Hepatocyte (in vitro differentiated cells): ENCODE measurements at places on chromosomes 6 and 20. TPM values are rescaled to one million over a fixed set of nuclear protein-coding genes. Genes with fewer than 3 reads are reported as not detected.

DNA sequence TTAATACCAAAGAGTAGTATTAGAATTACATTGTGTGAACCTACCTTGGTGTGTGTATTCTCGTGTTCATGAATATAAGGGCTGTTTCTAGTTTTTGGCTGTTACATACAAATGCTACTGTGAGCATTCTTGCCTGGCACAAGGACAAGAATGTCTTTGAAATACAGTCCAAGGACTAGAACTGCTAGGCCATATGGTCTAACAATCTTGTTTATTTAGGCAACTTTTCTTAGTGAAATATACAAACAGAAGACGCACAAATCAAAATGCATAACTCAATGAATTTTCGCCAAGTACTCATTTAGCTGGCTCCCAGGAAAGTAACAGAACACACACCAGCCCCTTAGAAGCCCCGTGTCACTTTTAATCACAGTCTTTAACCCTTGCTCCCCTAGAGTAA is 28.5 kb downstream of the KDM1B start:
- DNase-seq = no peak

GRCh38 chr6:49110916-49111315 is 352.1 kb downstream of the MMUT start:
- no peak for DNase-seq

DNA sequence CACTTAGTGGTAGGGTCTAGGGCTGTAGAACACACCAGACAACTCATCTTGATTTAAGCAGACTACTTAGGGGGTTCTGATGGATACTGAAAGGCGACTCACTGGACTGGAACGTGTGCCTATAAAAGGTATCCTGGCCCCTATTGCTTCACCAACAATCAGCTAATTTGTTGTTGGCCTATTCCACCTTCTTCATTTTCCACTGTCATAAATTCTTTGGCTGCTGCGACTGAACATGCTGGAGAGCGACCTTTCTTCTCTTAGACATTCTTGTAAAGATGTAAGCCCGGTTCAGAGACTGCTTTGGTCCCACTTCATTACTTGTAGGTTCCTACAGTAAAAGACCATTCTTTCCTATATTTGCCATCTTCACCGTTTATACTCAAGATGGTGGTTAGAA is 609.9 kb upstream of the CITED2 start:
- no peak for DNase-seq

GRCh38 chr6:133807501-133807900 is 81.4 kb upstream of the TCF21 start:
- DNase-seq = no peak

MROH8 gene
- total RNA-seq = 1.9 and 3.9 TPM in 2 replicates
